ENCODE measurements at places on chromosomes 7 and 10. TPM values are rescaled to one million over a fixed set of nuclear protein-coding genes. Genes with fewer than 3 reads are reported as not detected.
A peak's percentile ranks its signal among the peaks of the same experiment; 100 is the strongest.

GRCh38 chr10:58590152-58590840 is 77.6 kb downstream of the BICC1 start:
- H3K36me3 ChIP-seq = no peaks in the 10 kb centered on the region
- no peaks in the 10 kb centered on the region for H3K4me1 ChIP-seq
- DNase-seq = no peak
- peaks cover 15% of the 10 kb centered on the region for H3K27me3 ChIP-seq
- no peak overlapping the region for H3K4me3 ChIP-seq
- H3K27ac ChIP-seq = no peak overlapping the region

DNA sequence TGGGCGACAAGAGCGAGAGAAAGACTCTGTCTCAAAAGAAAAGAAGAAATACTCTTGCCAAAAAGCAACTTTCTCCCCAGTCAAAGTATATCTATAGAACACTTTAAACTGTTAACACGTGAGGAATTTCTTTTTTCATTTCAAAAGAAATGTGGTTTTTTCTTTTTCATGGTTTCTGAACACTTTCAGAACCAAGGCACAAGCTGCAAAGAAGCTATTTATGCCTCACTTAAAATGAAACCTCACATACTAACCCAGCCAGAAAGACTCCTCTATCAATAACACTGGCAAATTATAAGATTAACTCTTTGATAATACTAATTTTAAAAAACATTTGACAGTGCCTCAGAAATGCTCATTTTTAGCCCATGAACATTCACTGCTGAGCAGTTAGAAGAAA is 20.9 kb downstream of the TBX20 start:
- no peak overlapping the region for H3K27ac ChIP-seq
- DNase-seq = no peak
- H3K36me3 ChIP-seq = no peaks in the 10 kb centered on the region
- H3K27me3 ChIP-seq = peaks cover 8% of the 10 kb centered on the region

DNA sequence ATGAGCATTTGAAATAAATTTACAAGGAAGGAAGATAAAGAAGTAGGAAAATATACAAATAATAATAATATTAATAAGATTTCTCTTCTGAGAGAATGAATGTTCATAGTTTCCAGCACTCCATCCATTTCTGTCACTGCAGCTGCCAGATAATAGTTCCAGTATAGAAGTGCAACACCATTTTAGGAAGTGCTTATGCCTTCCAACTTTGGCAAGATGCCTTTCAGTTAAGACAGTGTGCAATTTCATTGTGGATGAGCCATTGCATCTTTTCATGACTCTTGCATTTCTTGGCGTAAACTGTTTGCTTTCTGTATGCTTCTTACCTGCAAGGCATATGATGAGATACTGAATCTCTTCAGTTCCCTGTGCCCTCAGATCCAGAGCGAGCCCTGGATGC is 185.0 kb downstream of the PDE1C start:
- no peaks in the 10 kb centered on the region for H3K27me3 ChIP-seq
- H3K4me3 ChIP-seq = no peak overlapping the region
- H3K4me1 ChIP-seq = no peaks in the 10 kb centered on the region
- no peaks in the 10 kb centered on the region for H3K36me3 ChIP-seq

GRCh38 chr7:115153176-115153575 is 231.3 kb downstream of the MDFIC start:
- no peaks in the 10 kb centered on the region for H3K27me3 ChIP-seq
- DNase-seq = no peak
- no peak overlapping the region for H3K4me3 ChIP-seq
- no peaks in the 10 kb centered on the region for H3K4me1 ChIP-seq

DNA sequence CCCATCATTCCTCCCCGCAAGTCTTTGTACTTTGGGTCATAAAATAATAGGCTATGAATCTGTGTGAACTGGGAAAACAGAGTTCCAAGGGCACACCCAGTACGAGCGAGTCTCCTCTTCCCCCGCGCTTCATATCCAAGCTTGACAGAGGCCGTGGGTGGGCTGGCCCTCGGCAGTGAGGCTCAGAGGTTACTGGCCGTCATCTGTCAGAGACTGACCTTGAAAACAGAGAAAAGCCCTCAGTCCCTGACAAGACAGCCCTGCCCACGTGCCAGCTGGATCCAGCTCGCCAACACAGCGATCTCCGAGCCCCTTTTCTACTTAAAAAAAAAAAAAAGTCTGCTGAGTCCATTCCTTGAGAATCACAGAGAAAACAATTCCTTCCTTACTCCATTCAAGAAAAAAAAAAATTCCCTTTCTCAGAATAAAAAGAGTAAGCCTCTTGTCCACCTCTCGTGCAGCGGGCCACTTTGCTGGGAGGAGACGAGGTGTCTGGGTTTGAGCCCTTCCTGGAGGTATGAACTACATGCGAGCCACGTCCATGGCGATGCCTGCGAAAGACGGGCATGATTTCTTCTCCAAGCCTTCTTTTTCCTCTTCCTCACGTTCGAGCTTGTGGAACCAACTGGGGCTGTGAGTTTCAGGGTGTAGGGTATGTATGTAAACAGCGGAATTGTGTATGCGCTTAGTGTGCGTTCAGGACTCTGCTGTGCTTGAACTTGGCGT is 744 bp upstream of the BICC1 start:
- H3K27me3 ChIP-seq = peaks cover 26% of the 10 kb centered on the region
- H3K4me3 ChIP-seq = peak overlapping the region; percentile 54
- H3K27ac ChIP-seq = no peak overlapping the region
- H3K4me1 ChIP-seq = peaks cover 8% of the 10 kb centered on the region

DNA sequence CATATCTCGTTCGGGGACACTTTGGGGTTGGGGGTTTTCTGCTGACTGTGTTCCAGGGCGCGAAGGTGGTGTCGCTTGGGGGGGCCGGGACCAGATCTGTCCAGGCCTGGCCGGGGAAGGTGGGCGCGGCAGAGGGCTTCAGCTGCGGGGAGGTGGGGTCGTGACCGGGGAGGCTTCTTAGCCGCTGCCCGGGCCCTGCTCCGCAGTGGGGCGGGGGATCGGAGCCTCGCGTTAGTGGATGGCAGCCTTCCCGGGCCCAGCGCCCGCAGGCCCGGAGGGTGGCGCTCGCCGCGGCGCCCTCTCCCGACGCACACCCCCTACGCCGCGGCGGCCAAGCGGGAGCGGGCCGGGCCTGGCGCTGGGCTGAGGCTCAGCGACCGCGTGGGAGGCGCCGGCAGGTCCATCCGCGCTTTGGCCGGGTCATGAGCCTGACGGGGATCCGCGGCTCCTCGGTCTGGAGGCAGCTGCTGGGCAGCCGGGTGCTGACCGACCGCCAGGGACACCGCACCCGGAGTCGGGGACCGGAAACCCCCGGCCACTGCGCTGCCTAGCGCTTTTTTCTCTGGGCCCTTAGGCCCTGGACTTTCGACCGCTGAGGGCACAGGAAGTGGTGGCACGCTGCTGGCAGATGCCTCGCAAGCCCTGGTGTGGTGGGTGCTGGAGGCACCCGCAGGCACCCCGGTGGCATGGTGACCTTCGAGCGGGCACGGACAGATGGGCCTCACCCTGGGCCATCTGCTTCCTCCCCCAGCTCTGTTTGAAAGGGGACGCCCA is 1.2 kb downstream of the AGAP3 start:
- no peak overlapping the region for H3K27ac ChIP-seq
- DNase-seq = peak; percentile 43
- H3K4me1 ChIP-seq = peaks cover 24% of the 10 kb centered on the region
- peaks cover 9% of the 10 kb centered on the region for H3K27me3 ChIP-seq

DNA sequence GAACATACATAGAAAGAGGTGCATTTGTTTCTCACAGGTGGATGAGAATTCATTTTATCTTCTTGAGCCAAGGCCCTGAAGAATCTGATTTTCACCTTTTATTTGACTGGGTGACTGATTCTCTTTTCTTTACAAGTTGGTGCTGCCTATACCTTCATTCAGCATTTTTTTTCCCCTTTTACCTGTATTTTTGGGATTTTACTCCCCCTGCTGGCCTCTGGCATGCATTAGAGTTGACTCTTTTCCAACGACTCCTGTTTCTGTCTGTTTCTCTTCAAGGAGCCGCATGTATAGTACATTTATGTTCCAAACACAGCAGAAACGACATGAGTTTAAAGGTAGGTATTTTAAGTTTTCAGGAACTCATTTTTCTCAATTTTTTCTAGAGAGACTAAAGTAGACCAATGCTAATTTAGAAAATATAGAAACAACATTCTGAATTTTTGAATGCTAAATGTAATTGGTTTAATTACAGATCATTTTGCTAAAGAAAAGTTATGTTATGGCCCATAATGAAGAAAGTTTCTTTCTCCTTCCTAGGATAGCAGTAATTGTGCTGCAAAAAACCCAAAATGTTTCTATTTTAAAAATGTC is 149.8 kb upstream of the HDAC9 start:
- no peak overlapping the region for H3K27ac ChIP-seq
- no peaks in the 10 kb centered on the region for H3K4me1 ChIP-seq
- H3K36me3 ChIP-seq = no peaks in the 10 kb centered on the region
- peak; percentile 44 for DNase-seq
- peaks cover 11% of the 10 kb centered on the region for H3K27me3 ChIP-seq
- H3K4me3 ChIP-seq = no peak overlapping the region

GRCh38 chr10:3265088-3265487 is 92.5 kb upstream of the PITRM1 start:
- H3K36me3 ChIP-seq = no peaks in the 10 kb centered on the region
- no peak overlapping the region for H3K27ac ChIP-seq
- no peaks in the 10 kb centered on the region for H3K4me1 ChIP-seq
- no peak for DNase-seq
- H3K4me3 ChIP-seq = no peak overlapping the region

- no peak overlapping the region for H3K27ac ChIP-seq
- no peaks in the 10 kb centered on the region for H3K36me3 ChIP-seq
- DNase-seq = no peak
- no peaks in the 10 kb centered on the region for H3K4me1 ChIP-seq
Observed at GRCh38 chr7:132373041-132373440, 203.2 kb downstream of the PLXNA4 start.

DNA sequence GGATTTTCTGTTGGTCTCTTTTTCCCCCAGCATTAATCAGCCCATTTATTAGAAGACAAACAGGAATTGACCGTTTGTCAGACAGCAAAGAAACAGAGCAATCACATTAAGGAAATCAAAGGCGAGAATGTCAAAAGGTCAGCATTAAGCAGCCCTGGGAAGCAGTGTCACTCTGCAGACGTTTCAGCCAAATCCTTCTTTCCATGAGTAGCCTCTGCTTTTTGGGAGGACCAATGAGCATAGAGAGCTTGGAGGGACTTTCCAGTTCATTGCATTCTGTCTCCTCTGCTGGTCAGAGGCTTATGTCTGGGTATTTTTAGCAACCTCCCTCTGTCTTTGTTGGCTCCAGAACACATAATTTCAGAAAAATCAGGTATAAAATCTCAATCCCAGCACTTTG is 481.4 kb downstream of the GALNT17 start:
- no peak for DNase-seq
- H3K4me3 ChIP-seq = no peak overlapping the region
- no peak overlapping the region for H3K27ac ChIP-seq
- no peaks in the 10 kb centered on the region for H3K4me1 ChIP-seq

- no peak for DNase-seq
- H3K4me1 ChIP-seq = peaks cover 1% of the 10 kb centered on the region
- H3K27me3 ChIP-seq = no peaks in the 10 kb centered on the region
Observed at GRCh38 chr10:50326757-50327701, 75.7 kb upstream of the ASAH2 start.

DNA sequence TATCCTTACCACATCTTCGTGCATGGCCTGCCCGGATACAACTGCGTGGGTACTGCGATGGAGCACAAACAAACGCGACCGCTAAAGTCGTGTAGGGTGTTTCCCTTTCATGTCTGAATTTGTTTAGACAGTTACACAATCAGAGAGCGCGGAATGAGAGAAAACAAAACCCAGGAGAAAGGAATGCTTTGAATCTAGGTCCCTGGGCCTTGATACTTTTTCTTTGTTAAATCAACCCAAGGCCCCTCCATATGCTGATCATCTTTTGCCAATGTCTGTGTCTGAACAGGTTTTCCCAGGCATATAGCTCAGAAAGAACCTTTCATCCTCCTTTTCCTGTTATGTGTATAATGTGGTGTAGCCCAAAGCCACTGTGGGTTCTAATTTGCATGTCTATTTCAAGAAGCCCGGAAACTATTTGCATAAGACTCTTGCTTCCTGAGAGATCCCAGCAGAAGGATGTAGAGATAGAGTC is 145.8 kb downstream of the FRMD4A start:
- H3K36me3 ChIP-seq = peaks cover 2% of the 10 kb centered on the region
- peak overlapping the region; percentile 96 for H3K27ac ChIP-seq
- DNase-seq = peak; percentile 82
- peak overlapping the region; percentile 61 for H3K4me3 ChIP-seq
- peaks cover 29% of the 10 kb centered on the region for H3K4me1 ChIP-seq
- peaks cover 32% of the 10 kb centered on the region for H3K27me3 ChIP-seq

DNA sequence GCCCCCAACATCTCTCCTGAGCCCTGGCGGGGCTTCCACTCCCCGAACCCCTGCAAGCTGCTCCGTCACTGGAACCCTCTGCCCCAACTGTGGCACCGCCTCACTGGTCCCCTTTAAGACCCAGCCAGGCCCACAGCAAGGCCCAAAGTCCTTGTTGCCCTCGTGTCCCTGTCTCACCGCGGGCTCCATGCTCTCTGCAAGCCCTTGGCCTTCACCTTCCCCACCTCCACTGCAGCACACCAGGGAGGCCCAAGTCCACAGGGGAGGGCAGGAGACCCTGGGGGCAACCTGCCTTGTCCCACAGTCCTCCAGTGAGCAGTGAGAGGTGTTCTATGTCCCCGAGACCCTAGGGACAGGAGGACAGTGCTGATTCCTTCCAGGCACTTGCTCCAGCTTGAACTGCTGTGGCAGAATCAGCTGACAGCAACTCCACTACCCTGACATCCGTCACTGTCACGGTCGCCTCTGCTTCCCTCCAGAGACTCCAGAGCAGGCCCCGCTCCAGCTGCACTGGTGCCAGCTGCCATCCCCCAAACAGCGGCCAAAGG is 105.3 kb downstream of the CYTH3 start:
- H3K27ac ChIP-seq = no peak overlapping the region
- DNase-seq = no peak
- H3K27me3 ChIP-seq = no peaks in the 10 kb centered on the region
- no peaks in the 10 kb centered on the region for H3K4me1 ChIP-seq
- no peak overlapping the region for H3K4me3 ChIP-seq

GRCh38 chr10:121129266-121129665 is 278.1 kb downstream of the WDR11 start:
- DNase-seq = no peak
- no peaks in the 10 kb centered on the region for H3K27me3 ChIP-seq
- H3K27ac ChIP-seq = no peak overlapping the region
- no peaks in the 10 kb centered on the region for H3K4me1 ChIP-seq
- no peak overlapping the region for H3K4me3 ChIP-seq

GRCh38 chr10:62376071-62377025 is 2.2 kb downstream of the ZNF365 start:
- H3K27ac ChIP-seq = no peak overlapping the region
- H3K36me3 ChIP-seq = no peaks in the 10 kb centered on the region
- H3K27me3 ChIP-seq = peaks cover 26% of the 10 kb centered on the region
- DNase-seq = no peak
- no peak overlapping the region for H3K4me3 ChIP-seq

Gene SEMA3A
- total RNA-seq = 2.7 TPM

Gene AASS
- 2.2 TPM for total RNA-seq

Gene PRPS1L1
- not detected for total RNA-seq

Gene ACSM6
- total RNA-seq = not detected

Gene HTR5A
- total RNA-seq = not detected

Gene CAV1
- total RNA-seq = not detected

Gene IDI2
- total RNA-seq = not detected

Gene GDF10
- 0.19 TPM for total RNA-seq
